CD4-positive, alpha-beta T cell treated with Interferon alpha-2 for 1 hour (primary cell): ENCODE measurements at places on chromosomes 7 and 10.
A peak's percentile ranks its signal among the peaks of the same experiment; 100 is the strongest.

DNA sequence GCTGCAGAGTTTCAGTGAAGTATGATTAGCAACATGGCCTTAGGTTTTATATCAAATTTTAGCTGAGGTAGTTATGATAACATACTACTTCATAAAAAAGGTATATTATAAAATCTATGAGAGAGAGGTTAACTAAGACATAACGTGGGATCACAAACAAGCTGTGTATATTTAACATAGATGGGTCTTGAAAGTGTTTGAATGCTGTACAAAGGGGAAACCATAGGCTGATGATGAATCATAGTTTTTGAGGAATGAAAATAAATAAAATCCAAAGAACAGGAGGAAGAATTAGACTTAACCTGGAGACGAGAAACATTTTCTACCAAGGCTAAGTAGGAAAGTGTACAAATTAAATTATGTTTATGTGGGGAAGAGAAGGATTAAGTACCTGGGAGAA, 119.0 kb downstream of the GNAI1 start:
- no peak for DNase-seq

- no peak for DNase-seq
Measured at GRCh38 chr7:21365866-21366624, 61.8 kb upstream of the SP4 start.

- no peak for DNase-seq
Measured at GRCh38 chr7:103680161-103681144, 234.4 kb upstream of the SLC26A5 start.

GRCh38 chr7:34308595-34308994, 349.4 kb upstream of the NPSR1 start:
- DNase-seq, result no peak

DNA sequence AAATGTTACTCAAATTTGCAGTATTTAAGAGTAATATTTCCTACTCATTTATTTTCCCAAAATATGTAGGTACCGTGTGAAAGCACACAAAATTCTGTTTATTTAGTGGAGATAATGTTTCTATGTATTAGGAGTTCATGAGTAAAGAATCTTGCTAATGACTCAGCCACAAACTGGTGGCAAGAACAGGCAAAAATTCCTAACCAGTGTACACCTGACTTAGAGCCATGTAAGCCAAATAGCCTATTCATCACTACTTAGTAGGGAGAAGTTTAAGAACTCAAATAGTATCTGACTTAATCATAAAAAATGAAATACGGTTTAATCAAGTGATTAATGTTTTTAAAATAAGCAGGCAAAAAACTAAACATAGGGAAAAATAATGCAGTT, 169.0 kb downstream of the SRPK2 start:
- no peak for DNase-seq

DNA sequence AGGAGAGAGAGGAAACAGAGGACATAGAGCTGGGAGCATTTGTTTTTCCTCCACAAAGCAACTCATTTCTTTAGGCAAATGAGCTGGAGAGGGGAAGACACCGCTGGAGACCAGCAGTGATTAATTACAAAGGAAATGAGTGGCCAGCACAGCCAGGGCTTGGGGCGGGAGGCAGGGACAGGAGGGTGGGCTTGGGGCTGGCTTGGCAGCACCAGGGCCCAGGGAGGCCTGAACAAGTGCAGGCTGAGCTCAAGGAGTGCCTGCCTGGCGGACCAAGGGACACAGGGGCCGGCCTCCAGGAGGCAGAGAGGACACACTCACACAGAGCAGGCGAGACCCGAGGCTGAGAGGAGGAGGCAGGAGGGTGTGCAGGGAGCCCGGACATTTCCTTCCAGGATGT, 149.0 kb upstream of the UNC5B start:
- no peak for DNase-seq

DNA sequence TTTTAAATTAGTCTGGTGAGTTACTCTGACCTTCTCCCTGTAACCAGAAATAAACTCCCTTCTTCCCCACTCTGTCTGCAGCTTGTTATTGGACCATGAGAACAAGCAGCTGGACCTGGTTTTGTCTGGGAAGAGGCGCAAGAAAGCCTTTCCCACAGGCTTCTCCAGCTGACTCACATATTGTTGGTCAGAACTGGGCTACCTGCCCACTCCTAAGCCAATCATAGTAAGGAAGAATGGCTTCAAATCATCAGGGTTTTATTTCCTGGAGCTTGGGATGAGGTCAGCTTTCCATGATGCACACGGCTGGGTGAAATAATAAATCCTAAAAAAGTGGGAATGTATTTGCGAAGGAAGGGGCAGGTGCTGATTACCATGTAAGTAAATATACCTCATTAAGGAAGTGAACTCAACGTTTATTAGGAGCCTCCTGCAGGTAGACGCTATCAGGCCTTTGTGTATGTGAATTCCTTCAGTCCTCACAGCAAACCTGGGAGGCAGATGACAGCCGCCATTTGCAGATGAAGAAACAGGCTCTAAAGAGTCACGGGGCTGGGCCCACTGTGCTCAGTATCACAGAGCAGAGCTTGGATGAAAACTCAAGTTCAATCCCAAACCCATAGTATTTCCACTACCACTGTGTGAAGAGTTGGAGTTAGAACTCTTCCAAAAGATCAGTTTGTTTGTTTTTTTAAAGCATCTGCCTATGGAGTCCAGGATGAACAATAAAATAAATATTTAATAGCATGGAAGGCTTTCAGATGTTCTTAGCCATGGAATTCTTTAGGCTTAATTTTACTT, 32.8 kb downstream of the IL15RA start:
- DNase-seq, result no peak

DNA sequence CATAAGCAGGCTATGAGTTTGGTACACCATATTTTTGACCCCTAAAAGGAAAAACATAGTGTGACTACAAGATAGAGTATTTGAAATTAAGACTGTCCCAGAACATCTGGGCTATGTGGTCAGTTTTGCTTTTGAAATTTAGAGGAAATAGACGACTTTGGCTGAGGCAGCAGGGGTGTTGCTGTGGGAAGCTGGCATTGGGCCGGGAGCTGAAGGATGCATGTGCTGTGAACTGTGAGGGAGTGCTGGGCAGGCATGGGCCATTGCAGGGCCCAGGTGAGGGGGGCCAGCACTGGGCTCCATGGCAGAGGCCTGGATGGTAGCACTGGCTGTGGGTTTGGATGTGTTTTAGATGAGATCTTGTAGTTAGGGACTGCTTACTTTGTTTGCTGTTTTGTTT, 168.3 kb downstream of the BMPER start:
- no peak for DNase-seq

GRCh38 chr7:91767820-91768219, 112.7 kb downstream of the MTERF1 start:
- no peak for DNase-seq

DNA sequence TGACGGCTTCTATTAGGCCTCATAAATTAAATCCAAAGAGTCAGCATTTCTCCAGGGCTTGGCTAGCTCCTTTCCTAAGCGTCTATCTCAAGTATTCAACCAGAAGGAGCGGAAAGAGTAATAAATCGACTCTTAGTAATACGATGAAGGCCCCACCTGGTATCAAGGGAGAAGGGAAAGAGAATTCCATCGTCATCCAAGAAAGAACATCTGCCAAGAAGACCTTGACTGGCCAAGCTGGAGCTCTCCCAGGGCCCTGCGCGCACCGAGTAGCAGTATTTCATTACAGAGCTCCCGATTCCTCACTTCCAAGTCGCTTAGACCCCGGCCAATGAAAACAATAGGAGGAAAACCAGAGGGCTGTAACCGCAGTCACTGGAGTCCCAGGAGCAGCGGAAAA, 178.0 kb upstream of the FRMD4A start:
- DNase-seq, result no peak

DNA sequence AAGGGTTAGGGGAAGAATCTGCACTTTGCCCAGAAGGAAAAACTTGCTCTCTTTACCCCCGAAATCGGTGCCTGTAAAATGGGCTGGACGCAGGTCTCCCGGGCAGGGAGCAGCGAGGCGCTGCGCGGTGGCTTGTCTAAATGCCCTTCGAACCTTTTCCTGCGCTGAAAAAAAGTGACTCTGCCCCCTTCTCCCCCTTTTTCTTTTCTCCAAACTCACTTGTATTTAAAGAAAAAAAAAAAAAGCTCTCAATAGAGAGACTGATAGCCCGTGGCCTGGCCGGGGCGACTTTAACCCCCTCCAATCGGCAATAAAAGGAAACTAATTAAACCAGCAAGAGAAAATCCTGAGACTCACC, 286 bp downstream of the SP8 start:
- DNase-seq, result no peak

GRCh38 chr7:15334536-15335263, 227.1 kb downstream of the AGMO start:
- no peak for DNase-seq

GRCh38 chr7:1539181-1539881, 8.8 kb downstream of the MAFK start:
- DNase-seq, result no peak

- DNase-seq, result no peak
Measured at GRCh38 chr10:120012566-120012965, 120.0 kb downstream of the SEC23IP start.

- DNase-seq, result no peak
Measured at GRCh38 chr10:114543456-114543855, 114.6 kb downstream of the ABLIM1 start.

GRCh38 chr10:1464881-1465417, 272.4 kb downstream of the ADARB2 start:
- DNase-seq, result no peak

DNA sequence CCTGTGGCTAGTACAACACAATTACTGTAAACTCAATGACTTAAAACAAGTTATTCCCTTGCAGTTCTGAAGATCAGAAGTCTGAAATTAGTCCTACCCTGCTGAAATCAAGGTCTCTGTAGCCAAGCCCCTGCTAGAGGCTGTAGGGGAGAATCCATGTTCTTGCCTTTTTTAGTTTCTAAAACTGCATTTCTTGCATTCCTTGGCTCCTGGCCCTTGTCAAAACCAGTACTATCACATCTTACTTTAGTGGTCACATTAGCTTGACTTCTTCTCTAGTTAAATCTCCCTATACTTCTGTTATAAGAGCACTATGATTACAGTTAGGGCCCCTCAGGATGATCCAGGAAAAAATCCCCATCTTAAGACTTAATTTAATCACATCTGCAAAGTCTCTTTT, 567.0 kb downstream of the GFRA1 start:
- DNase-seq, result no peak

GRCh38 chr7:154577141-154577873, 425.6 kb downstream of the PAXIP1 start:
- no peak for DNase-seq

DNA sequence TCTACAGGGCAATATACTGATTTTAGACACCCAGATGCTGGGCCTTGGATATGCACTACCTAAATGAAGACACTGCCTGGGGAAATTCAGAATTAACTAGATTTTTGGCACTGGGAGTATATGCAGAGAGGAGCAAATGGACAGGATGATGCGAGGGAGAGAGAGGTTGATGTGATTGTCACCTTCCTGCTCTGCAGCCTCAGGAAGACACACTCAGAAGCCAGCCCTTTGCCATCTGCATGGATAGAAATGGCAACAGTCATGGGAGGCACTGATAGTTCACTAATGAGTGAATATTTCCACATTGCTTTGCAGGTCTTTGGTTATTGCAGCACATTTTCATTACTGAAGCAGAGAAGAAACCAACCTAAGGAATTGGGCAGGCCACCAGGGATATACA, 397.2 kb upstream of the NFE2L3 start:
- no peak for DNase-seq

- no peak for DNase-seq
Measured at GRCh38 chr7:33726582-33726981, 178.8 kb upstream of the BMPER start.

DNA sequence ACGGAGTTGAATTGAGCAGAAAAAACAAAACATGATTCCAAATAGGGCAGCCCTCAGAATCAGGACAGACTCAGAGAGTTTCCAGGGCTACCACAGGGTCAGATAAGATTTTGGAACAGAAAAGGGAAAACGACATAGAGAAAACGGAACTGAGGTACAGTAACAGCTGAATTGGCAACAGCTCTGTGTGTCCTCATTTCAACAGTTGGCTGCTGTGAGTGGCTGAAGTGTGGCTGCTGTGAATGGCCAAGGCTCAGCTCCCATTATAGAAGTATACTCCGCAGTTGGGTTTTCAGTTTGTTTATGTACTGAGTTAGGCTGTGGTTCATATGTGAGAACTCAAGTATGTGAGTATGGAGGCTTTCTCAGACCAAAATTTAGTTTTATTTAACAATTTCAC, 32.0 kb downstream of the ANTXRL start:
- DNase-seq, result no peak

- DNase-seq, result no peak
Measured at GRCh38 chr7:37757563-37757962, 74.0 kb downstream of the GPR141 start.

GRCh38 chr7:20911081-20911480, 124.4 kb upstream of the SP8 start:
- DNase-seq, result no peak

DNA sequence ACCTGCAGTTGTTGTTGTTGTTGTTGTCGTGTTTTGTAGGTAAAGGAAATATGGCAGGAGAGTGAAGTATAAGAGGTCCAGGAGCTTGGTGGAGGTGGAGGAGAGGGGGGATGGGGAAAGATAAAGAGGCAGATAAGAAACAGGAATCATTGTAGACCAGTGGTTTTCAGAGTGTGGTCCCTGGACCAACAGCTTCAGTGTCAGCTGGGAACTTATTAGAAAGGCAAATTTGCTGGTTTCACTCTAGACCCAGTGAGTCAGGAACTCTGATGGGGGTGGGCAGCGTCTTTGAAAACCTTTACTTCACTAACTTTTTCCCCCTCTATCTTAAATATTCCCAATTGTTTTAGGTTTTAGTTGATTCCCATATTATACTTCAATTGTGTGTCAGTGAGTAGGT, 241.5 kb downstream of the AUTS2 start:
- DNase-seq, result no peak

- no peak for DNase-seq
Measured at GRCh38 chr10:62031507-62031906, 130.0 kb downstream of the ARID5B start.

- no peak for DNase-seq
Measured at GRCh38 chr7:84848219-84848973, 338.5 kb downstream of the SEMA3D start.

GRCh38 chr10:8416192-8416701, 361.8 kb downstream of the GATA3 start:
- DNase-seq, result peak; percentile 44

- DNase-seq, result no peak
Measured at GRCh38 chr10:116306847-116307246, 17.4 kb upstream of the CCDC172 start.

DNA sequence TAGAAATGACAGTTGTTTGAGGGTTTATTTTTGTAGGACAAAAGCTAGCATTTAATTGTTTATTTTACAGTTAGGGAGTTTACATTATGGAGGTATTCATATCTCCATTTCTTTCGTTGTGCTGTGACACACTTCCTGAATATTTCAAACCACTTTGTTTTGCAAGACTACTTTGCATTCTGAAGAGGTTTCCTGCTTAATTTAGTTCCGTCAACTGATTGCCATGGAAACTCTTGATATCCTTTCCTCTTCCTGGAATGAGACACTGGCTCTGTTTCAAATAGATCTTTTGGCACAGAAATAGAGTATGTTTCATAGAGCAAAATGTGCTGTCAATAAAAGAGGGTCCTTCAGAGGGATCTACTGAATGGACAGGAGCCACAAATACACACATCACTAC, 159.5 kb upstream of the AGR3 start:
- DNase-seq, result no peak

- no peak for DNase-seq
Measured at GRCh38 chr7:105278973-105279687, 109.6 kb downstream of the SRPK2 start.
